ENCODE measurements at places on chromosomes 3 and 15.

DNA sequence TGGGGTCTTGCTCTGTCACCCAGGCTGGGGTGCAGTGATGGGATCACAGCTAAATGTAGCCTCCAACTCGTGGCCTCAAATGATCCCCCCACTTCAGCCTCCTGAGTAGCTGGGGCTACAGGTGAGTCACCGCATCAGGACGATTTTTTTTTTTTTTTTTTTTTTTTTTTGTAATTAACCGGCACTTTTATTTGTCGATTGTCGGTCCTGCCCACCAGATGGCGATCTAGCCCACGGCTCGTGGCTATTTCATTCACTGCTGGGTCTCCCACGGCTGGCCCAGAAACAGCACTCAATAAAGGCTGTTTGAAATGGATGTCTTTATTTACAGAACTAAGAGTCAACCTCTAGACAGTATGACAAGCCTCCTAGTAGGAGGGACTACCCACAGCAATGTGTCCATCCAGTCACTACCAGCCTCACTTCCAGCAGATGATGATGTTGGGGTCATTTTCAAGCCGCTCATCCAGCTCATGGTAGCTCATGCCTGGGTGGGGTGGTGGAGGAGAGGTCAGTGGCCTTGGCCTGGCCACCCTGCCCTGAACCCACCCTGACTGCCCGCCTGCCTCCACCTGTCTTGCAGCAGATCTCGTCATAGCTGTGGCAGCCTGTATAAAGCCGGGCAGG is 1.8 kb upstream of the ZMYND10 start:
- DNase-seq = peak; percentile 60

GRCh38 chr15:69032031-69032430 is 17.5 kb downstream of the NOX5 start:
- DNase-seq = no peak

DNA sequence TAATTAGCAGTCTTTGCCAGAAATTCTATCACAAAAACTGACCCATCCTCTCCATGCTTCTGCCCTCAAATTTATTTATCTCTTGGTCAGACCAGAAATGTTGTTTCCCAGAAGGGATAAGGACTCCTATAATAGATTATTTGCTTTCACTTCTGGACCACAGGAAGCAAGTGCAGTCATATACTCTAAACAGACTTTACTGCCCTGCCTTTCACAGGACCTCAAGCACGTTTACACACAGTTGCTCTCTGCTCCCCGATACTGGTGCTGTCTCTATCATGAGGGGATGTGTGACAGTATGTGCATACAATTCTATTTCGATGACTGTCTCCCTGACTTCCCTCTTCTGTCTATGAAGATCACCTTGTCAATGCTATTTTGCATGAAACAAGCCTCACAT is 205.5 kb upstream of the TGFBR2 start:
- no peak for DNase-seq

DNA sequence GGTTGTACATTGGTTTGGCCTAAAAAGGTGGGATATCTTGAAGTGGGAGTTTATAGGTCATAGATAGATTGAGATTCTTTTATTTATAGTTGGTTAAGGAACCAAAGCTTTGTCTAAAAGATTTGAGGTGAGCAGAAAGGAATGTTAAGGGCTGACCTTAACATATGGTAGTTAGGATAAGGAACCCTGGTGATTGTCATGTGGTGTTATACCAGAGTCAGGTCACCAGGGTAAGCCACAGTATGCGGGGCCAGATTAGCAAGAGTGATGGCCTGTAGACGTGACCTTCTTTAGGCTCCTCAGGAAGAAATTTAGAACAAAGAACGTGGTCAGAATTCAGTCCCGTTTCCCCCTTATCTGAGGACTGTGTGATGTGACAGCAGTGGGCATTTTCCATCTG is 249.2 kb downstream of the GABRG3 start:
- DNase-seq = no peak

DNA sequence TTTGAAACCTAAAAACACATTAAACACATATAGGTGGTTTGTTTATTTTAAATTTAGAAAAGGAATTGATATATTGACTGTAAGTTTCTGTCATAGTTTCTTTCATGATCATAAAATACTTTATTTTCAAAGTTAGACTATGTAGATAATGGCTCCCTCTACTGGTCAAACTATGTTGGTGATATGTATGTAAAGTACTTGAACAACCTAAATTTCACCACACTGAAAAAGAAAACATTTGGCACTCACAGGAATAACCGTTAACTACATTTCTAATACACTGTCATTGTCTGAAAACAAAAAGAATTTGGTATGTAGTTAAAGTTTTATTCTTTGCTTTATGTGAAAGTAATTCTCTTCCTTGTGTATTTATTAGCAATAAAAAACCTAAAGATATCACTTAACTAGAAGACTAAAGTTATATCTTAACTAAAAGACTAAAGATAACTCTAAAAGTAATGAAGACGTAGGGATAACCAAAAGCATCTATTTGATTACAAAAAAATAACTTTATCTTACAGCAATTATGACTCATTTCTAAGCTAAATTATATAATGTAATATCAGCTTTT is 427.5 kb downstream of the VGLL3 start:
- no peak for DNase-seq

GRCh38 chr3:129313415-129313664 is 34.7 kb downstream of the HMCES start:
- no peak for DNase-seq

DNA sequence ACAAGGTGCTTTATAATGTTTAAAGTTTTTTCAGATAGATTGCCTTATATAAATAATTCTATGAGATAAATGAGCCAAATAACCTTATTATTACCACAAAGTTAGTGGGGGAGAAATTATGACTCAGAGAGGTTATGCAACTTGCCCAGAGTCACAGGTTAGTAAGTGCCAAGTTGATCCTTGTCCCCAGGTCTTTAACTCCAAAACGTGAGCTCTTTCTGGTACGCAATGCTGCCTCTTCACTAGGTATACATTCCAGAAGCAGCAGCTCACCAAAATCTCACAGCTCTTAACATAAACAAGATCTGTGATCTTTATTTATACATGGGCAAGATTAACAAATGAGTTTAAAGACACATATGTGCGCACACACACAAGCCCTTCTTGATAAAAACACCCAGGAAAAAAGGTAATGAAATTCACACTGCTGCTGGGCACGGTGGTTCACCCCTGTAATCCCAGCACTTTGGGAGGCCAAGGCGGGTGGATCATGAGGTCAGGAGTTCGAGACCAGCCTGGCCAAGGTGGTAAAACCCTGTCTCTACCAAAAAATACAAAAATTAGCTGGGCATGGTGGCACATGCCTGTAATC is 59.8 kb upstream of the NR2F2 start:
- DNase-seq = no peak

- DNase-seq = no peak
These were observed 562 bp downstream of the CGGBP1 start for GRCh38 chr3:88058306-88058580.

DNA sequence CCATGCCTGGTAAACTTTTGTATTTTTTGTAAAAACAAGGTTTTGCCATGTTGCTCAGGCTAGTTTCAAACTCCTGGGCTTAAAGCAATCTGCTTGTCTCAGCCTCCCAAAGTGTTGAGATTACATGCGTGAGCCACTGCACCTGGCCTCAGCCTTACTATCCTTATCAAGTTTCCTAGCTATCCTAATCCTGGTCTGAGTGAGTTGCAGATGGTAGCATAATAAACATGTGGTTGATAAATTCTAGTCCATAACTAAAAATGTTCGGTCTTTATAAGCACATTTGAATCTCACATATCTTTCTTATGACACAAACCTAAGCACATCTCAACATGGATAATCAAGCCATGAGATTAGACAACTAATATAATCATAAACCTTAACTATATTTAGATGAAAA is 18.5 kb downstream of the NPHP3 start:
- DNase-seq = no peak

GRCh38 chr3:52490939-52491526 is 4.1 kb upstream of the STAB1 start:
- no peak for DNase-seq

DNA sequence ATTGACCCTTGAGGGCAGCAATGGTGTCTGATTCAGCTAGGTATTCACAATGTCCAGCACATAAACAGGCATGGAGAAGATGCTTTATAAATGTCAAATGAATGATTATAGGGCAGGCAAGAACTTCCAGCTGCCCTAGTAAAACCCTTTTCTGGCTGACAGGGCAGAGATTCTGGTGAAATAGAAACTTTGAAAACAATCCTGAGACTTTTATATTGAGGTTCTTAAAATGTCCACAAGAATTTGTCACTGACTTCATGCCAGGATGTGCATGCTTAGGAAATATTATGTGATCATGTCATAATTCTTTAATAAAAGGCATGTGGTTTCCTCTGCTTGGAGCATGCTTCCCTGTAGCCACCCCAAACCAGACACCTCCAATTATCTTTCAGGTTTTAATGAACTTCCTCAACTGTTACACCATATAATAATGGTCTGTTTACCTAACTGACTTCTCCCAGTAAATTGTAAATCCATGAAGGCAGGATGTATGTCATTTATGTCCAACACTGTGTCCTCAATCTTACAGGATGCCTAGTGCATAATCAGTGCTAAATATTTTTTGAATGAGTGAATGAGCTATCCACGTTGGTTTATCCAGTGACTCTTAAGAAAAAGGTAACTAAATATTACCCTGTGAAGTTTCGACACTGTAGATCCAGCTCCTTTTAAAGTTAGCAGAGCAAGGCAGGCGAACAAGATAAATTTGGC is 43.4 kb upstream of the CLRN1 start:
- DNase-seq = no peak

DNA sequence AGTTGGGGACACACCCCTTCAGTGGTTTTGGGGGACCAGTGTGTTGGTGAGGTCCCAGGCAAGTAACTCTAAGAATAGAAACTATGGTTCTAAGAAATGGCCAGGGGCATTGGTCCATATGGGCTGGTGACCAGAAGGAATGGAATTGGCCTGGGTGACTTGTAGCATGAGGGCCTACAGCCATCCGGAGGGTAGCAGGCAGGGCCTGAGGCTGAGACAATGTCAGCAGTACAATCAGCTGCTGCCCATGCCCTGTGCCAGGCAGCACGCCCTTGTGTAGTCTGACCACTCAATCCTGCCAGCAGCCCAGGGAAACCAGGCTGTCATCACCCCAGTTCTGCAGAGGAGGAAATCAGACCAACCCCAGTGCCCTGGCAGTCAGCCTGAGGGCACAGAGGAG is 100.6 kb downstream of the DNAJB8 start:
- DNase-seq = no peak

DNA sequence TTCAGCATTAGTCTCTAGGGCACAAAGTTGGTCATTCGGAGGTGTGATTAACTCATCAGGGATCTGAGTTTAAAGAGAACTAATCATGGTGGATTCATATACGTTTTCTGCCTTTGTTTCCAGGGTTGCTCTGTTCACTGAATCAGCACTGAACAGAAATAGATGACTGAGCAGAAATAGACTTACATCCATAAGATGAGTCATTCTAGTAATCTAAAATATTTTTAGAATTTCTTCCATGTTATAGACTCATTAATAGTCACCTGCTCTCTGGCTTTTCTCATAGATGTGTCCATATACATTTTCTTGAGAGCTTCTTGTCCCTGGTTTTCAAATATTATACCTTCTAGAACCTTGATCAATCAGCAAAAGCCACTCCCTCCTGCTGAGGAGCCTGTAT is 837.6 kb upstream of the DPPA4 start:
- DNase-seq = no peak

DNA sequence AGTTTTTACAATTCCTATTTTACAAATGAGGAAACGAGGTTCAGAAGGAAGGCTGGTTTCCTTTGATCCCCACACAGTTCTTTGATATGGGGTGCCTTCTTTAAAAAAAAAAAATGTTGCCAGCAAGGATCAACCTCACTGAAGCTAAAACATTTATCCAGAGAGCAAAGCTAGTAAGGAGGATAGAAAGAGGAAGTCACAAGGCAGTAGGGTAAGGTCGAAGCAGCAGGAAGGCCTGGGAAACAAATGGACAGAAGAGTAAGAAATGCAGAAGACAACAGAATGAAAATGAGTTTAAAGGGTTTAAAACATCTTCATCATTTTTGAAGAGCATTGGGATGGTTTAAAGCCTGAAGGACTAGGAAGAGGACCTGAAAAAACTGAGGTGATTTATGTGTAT is 30.6 kb upstream of the CP start:
- no peak for DNase-seq

DNA sequence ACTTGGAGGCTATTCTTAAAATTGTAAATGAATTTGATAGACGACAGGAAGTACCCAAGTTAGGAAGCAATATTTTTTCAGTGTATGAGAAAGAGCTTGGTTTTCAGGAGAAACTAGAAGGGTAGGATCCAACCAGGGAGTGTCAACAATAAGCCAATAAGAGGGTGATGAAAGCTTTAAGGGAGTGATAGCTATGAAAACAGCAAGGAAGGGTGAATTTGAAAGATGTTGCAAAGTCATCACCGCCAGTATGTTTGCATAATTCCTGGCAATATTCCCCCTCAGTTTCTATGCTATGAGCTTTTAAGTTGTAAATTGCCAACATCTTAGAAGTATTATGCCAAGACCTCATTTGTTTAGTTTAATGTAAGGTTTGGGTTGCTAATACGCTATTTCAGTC is 11.8 kb upstream of the CSTA start:
- DNase-seq = no peak
